ENCODE measurements at places on chromosomes 12 and 14.

DNA sequence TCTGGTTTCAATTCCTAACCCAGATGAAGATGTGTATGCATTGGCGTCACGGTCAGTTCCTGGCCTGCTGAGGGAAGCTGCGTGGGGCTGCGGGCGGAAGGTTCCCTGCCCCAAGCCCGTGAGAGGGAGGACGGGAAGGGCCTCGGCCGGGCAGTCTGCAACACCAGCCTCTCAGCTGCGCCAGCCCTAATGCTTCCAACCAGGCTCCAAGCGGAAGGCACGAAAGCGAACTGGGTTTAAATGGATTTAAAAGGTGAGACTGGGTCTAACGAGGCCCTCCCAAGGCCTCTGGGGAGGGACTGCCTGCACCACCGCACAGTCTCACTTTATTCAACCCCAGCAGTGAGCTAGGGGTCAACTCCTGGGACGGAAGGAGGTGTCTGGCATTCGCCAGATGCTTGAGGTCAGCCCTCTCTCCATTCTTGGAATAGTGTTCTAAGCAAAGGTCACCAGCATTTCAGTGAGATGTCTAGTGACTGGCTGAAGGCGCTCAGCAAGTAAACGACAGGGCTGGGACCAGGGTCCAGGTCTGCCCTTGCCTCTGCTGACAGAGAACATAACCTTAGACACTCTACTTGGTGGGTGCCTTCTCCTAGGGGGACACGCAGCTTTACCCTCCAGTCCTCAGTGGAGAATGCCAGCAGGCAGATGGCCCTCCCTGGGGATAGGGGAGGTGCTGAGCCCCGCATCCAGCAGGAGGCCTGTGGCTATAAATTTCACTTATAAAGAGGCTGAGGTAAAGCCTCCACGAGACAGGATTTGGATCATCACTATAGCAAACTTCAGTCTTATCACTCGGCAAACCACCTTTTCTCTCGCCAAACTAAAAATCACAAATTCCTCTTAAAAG, 92.2 kb downstream of the PIWIL1 start:
- no peak for DNase-seq

GRCh38 chr12:68959891-68960464, 27.0 kb upstream of the CPM start:
- no peak for DNase-seq

DNA sequence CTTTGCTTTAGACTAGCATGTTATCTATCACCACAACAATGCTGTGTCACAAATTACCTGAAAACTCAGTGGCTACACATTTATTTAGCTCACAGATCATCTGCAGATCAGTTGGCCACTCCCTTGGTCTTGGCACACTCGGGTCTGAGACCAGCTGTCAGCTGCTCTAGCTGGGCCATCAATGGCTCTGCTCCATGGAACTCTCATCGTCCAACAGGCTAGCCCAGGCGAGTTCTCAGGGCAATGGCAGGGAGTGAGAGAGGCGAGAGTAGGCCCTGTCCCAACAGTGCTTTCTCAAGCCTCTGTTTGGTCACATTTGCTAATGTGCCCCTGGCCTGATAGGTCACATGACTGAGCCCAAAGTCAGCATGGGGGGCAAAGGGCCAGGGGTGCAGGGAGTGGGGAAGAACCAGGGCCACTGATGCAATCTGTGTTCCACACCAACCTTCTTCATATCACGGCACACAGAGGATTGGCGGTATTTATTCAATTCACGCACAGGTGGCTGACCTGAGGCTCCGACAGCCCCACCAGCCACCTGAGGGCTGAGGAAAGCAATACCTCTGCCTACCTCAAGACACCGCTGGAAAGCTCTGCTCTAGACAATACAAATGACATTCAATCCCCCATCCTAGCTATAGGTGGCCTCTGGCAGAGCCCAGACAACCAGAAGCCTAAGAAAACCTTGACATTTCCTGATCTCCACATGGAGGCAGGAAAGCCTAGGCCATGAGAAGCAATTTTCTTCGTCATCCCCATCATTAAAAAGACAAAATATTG, 82.5 kb downstream of the NT5DC3 start:
- DNase-seq: no peak

DNA sequence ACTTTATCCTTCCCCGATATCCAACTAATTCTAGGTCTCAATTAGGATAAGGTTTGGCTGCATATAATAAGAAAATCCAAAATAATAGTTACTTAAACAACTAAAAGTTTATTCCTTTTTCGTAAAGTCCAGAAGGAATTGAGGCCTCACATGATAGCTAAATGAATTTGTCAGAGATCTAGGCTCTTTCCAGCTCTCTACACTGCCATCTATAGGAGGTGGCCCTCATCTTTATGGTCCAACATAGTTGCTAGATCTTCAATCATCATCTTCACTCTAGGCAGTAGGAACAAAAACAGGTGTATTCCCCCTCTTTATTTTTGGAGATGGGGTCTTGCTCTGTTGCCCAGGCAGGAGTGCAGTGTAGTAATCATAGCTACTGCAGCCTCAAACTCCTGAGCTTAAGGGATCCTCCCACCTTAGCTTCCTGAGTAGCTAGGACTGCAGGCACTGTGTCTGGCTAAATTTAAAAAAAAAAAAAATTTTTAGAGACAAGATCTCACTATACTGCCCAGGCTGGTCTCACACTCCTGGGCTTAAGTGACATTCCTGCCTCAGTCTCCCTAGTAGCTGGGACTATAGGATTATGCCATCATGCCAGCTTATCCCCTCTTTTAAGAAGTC, 46.5 kb upstream of the SAV1 start:
- DNase-seq: peak; percentile 28

DNA sequence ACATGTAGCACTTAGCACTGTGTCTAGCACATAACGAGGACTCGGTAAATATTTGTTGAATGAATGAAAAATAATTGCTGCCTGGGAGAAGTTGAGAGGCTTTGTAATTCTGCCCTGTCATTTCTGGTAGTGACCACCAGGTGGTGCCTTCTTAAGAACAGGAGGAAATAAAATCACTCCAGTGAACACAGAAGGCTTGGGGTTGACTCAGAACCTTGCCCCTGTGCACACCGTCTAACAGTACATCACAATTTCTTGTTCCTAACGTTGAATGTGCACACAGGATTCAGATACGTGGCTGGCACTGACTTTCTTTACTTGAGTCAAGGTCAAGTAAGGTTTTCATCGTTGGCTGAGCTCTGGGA, 91.8 kb downstream of the RGS6 start:
- DNase-seq: peak; percentile 15

- DNase-seq: no peak
Measured at GRCh38 chr14:23030936-23031335, 3.8 kb downstream of the PSMB5 start.

GRCh38 chr14:60648249-60648933, 886 bp downstream of the SIX1 start:
- DNase-seq: peak; percentile 31

DNA sequence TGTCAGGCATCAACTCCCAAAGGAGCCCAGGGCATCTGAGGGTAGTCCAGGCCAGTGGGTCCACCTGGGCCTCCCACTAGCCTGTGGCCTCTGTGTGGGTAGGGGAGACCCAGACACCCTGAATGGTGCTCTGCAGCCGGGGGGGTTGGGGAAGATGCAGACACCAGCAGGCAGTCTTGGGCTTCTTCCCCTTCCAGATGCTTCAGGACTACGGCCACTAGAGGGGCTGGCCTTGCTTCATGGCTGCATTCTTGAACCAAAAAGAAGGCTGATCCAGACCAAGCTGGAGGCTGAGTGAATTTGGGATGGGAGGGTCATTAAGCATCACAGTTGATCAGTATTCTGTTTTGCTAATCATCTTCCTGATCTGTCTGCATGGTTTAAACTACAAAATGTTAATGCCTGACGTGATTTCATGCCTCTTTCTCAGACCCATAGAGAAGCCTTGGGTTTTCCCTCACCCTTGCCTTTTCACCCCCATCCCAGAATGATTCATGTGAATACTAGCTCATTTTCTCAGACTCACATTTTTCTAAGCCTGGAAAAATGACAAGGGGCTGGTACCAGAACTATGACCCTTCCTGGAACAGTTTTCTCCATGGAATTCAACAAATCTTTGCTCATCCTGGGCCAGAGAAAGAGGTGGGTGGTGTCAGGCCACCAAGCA, 134.2 kb downstream of the NTF3 start:
- DNase-seq: peak; percentile 90

- no peak for DNase-seq
Measured at GRCh38 chr12:113161415-113162016, 12.0 kb downstream of the CFAP73 start.

GRCh38 chr14:68174446-68174845, 354.9 kb downstream of the RAD51B start:
- no peak for DNase-seq

- DNase-seq: no peak
Measured at GRCh38 chr12:109680264-109681005, 33.2 kb upstream of the FAM222A start.

DNA sequence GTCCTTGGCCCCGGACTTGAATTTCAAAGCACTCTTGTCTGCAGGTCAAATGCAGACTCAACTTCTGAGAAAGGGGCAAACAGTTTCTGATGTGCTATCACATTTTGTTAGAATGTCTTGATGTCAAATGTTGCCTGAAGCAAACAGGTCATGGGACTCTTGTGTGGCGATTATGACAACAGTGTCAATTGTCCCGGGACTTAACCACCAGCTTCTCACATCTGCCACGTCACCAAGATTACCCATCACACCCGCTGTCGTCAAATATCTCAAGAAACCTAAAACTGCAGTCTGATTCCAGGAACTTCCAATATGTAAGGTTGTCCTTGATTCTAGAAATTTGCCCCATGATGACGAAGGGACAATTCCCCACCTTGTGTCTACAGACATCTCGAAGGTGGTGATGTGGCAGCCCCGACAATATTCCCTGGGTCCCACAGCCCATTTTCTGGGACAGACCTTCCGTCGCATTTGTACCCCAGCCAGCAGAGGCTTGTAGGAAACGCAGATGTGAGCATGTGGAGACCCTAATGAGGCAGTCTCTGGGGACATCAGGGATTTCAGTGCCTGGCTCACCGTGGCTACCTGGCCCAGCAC, 21.3 kb downstream of the LRTM2 start:
- DNase-seq: no peak

- no peak for DNase-seq
Measured at GRCh38 chr14:66459603-66460002, 26.6 kb upstream of the CCDC196 start.

- no peak for DNase-seq
Measured at GRCh38 chr14:92397953-92398564, 75.1 kb downstream of the SLC24A4 start.

DNA sequence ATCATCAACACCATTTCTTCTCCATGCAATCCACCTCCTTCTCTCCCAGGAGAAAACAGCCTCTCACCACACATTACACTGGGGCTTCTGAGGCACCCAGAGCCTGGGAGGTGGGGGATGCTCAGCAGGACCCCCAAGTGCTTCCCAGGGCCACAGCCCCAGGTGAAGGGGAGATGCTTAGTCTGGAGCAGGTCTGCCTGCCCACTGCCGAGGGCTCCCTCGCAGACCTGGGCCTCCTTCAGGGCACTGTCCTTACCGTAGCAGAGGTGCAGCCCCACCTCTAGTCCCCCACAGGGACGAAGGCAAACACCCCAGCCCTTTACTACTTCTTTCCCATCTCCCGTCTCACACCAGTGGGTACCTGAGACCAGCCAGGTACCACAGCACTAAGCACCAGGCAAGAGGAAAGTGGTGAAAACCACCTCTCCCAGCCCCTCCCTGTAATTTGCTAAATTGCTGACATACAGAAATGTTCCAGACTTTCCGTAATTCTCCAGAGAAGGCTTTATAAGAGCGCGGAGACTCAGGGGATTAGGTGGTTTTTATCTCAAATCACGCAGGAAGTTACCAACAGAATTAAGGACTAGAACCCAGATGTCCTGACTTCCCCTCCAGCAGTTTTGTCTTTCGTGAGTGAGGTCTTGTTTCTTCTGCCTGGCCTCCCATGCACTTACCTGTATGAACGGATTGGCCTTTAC, 59.0 kb downstream of the PLEKHG3 start:
- no peak for DNase-seq

DNA sequence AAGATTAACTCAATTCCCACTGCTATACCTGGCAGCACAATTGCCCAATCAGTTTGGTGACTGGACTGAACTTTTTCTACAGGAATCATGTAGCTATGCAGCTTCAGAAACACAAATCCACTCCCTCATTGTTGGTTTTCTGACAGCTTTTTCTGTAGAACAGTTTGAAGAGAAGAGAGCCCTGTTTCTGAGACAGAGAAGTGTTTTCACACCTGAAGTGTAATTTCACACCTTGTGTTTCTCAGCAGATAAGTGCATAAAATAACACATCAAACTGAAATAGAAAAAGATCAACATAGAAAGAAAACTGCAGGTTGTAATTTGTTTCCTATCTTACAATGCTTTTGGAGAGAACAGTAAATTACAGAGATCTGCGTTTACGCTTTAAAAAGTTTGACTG, 335.6 kb downstream of the SNAPC1 start:
- no peak for DNase-seq

- DNase-seq: peak; percentile 64
Measured at GRCh38 chr14:65222440-65222858, 120.1 kb upstream of the MAX start.

- DNase-seq: no peak
Measured at GRCh38 chr12:113373440-113373839, 15.1 kb downstream of the PLBD2 start.

GRCh38 chr12:27151479-27151878, 69.1 kb upstream of the C12orf71 start:
- DNase-seq: no peak

- peak; percentile 55 for DNase-seq
Measured at GRCh38 chr12:65535946-65536345, 257.5 kb downstream of the MSRB3 start.

- DNase-seq: no peak
Measured at GRCh38 chr12:72570601-72571000, 298.4 kb downstream of the TRHDE start.

- no peak for DNase-seq
Measured at GRCh38 chr12:116366824-116367223, 89.3 kb upstream of the MED13L start.

DNA sequence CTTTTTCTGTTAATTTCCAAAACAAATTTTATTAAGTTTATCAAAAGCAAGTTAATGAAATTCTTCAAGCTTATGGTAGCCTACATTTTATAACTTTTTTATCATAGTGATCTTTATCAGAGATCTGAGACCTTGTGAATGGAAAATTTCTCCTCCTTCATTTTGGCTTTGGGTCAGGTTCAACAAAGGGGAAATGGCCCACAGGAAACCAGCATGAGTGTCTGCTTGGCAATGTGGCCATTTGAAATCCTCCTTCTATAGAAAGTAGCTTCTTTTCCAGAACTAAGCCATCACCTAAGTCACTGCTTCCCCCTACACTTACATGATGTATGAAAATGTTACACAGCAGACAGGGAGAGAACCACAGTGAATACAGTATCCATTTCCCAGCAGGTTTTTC, 1.6 kb downstream of the RHOJ start:
- peak; percentile 42 for DNase-seq
